Activated B cell treated with CpG ODN at 0.5 μM for 24 hours (primary cell): ENCODE measurements at places on chromosomes 5 and 9. TPM values are rescaled to one million over a fixed set of nuclear protein-coding genes. Genes with fewer than 3 reads are reported as not detected.

GRCh38 chr5:156331181-156331580 lies 4.2 kb downstream of the SGCD start:
- H3K4me1 ChIP-seq: no peaks in the 10 kb centered on the region
- DNase-seq: no peak
- H3K4me3 ChIP-seq: no peak overlapping the region
- no peaks in the 10 kb centered on the region for H3K36me3 ChIP-seq

GRCh38 chr9:129702589-129703520 lies 37.4 kb downstream of the PRRX2 start:
- H3K27ac ChIP-seq: no peak overlapping the region
- H3K36me3 ChIP-seq: no peaks in the 10 kb centered on the region
- H3K4me1 ChIP-seq: no peaks in the 10 kb centered on the region

- no peak overlapping the region for H3K27ac ChIP-seq
- H3K4me1 ChIP-seq: no peaks in the 10 kb centered on the region
- H3K36me3 ChIP-seq: no peaks in the 10 kb centered on the region
These were observed 32.0 kb downstream of the PLAC8L1 start for GRCh38 chr5:146073239-146073900.

DNA sequence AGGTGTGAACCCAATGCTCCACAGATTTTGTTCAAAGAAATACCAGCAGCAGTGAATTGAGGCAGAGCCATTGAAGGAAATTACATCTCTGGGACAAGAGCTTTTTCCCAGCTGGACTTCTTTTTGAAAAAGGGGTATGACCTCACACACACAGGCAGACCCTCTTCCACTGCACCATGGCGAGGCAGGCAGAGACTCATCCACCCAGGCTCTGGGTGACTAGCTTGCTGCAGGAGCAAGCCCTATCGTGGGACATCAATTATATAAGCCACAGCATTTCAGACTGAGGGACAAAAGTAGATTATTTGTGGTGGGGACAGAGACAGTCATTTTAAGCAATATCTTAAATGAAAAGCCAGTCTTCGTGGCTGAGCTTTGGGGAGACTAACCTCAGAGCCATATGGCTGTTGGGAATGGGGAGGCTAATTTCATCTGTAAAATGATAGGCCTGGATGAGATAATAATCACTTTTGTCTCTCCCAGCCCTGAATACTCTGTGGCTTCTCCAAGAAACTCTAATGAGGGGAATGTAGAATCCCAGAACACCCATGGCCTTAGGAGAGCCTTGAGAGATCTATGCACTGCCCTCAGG lies 113.1 kb upstream of the TNC start:
- H3K27ac ChIP-seq: no peak overlapping the region
- DNase-seq: no peak
- no peak overlapping the region for H3K4me3 ChIP-seq
- H3K36me3 ChIP-seq: no peaks in the 10 kb centered on the region
- H3K4me1 ChIP-seq: peaks cover 6% of the 10 kb centered on the region

EPB41L4A gene
- 5.8 and 7.1 TPM in 2 replicates for total RNA-seq
